ENCODE measurements at places on chromosomes 2 and 18.

DNA sequence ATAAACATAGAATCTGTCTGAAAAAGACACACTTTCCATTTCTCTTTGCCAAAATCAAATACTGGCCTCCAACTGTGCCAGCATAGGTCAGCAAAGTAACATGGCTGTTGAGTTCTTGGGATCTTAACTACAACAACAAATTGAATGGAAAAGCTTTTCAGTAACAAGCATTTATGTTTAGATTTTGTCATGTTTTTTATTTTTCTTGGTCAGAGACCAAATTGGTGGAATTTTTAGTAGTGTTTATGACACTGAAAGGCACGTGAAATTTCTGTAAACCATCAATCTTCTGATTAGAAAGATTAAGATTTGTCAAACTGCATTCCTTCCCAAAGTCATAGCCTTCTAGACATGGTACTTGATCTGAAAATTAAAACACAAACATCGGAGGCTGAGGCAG is 77.6 kb downstream of the PDE1A start:
- DNase-seq: no peak

- DNase-seq: no peak
Measured at GRCh38 chr18:46071653-46072375, at the start of gene PSTPIP2. TSS of gene PSTPIP2 (minus strand) at chr18:46072260. CDS start at chr18:46072188, 72 bp downstream.

DNA sequence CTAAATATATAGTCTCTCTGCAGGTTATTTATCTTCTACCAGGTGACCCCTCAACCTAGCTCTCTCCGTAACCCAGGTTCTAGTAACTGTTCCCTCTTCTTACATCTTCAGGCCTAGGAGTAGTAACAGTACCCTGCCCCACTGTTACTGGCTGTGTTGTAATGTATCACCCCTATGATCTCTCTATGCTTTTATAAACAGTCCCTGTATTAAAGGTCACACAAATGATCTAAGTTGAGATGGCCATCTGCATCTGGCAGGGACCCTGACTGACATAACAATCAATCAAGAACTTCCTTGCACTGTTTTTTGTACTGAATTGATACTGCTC is 219.7 kb upstream of the STK17B start:
- DNase-seq: no peak

DNA sequence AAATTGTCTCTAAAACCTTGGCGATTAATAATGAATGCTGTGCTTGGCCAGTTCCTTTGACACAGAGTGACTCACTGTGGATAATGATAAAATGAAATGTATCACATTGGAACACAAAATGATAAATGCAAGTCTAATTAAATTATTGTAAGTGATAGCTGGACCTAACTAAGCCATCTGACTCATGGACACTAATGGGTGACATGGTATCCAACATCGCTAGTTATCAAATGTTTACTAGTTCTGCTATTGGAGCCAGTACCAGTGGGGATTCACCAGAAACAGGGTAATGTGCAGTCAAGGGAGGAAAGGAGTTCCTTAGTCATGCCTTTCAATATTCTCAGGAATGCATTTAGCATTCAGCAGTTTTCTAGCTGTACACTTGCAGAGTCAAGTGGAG is 736.3 kb upstream of the ACVR2A start:
- no peak for DNase-seq

DNA sequence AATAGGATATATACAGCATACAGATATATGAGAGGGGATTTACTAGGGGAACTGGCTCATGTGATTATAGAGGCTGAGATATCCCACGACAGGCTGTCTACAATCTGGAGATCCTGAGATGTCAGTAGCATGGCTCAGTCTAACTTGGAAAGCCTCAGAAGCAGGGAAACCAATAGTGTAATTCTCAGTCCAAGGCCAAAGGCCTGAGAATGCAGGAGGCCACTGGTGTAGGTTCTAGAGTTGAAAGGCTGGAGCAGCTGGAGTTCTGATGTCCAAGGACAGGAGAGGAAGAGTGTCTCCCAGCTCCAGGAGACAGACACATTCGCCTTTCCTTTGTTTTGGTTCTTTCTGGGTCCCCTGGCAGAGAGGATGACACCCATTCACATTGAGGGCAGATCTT is 20.1 kb upstream of the CCBE1 start:
- no peak for DNase-seq

DNA sequence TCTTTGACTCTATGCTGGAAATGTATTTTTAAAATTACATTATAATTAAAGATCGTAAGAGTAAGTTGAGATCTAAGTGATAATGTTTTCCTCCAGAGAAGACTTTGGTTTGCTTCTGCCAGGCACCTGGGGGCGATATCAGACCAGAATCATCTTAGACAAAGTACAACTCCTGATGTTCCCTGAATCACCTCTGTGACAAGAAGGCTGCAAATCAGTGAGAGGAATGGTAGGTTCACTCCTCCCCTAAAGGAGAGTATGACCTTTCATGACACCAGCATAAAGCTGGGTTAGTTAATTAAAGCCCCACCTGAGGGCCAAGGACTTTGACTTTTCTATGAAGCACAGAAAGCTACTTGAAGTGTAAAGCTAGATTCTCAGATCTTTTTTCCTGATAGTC is 114.4 kb upstream of the DTNA start:
- no peak for DNase-seq

DNA sequence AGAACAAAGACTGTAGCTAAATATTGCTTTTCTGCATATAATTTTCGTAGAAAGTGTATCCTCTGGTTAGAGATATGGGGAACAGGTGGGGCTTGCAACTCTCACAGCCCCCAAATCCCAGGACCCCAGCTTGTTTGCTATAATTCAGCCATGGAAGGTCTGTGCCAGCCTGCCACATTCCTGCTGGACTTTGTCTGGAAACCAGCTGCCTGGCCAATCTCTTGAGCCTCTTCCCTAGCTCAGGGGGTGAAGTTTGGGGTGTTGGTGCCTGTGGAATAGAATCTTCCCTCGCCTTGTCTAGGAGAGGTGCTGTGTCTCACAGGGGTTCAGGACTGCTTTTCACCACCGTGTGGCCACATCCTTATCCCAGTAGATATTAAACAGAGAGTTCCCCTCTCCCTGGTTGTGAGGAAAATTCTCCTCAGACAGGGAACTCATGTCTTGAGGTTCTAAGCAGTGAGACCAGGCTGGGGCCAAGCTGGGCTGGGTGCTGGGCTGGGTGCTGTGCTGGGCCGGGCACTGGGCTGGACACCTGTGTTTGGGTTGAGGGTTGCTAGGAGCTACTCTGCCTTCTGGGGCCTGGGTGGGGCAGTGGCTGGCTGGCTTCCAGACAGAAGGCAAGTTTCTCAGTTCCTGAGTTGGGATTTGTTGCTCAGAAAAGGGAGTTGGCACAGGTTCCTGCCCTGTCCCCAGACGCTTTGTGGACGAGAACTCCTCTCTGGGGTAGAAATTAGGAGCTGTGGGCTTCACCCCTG is 12.3 kb downstream of the TOGARAM2 start:
- no peak for DNase-seq

- DNase-seq: no peak
Measured at GRCh38 chr2:102843764-102844443, 82.1 kb downstream of the TMEM182 start.

- no peak for DNase-seq
Measured at GRCh38 chr2:64951306-64951953, 37.8 kb upstream of the SLC1A4 start.

DNA sequence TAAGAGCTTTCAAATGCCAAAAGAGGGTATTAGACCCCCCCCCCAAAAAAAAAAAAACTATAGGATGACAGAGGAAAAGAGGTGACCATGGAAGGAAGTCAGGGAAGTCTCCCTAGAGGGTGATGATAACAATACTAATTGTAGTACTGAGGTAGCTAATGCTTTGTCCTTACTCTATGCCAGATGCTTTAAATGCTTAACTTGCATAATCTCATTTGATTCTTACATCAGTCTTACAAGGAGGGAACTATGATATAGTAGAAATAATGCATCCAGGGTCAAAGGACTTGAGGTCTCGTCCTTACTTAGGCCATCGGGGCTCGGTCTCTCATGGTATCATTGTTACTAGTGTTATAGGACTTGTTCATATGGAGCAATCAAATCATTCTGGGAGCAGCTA is 9.1 kb downstream of the IDH1 start:
- no peak for DNase-seq

- no peak for DNase-seq
Measured at GRCh38 chr2:169348321-169349024, 13.9 kb downstream of the LRP2 start.

- DNase-seq: no peak
Measured at GRCh38 chr2:68757081-68757480, 22.5 kb downstream of the ARHGAP25 start.

DNA sequence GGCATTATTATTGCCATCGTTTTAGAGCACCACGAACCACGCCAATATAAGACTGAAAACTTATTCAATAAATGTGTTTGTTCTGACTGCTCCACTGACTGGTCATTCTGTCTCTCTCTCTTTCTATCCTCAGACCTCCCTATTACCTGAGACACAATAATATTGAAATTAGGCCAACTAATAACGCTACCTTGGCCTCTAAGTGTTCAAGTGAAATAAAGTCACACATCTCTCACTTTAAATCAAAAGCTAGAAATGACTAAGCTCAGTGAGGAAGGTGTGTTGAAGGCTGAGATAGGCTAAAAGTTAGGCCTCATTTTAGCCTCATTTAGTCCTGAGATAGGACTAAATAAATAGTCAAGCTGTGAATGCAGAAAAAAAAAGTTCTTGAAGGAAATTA is 38.8 kb downstream of the G6PC2 start:
- no peak for DNase-seq

DNA sequence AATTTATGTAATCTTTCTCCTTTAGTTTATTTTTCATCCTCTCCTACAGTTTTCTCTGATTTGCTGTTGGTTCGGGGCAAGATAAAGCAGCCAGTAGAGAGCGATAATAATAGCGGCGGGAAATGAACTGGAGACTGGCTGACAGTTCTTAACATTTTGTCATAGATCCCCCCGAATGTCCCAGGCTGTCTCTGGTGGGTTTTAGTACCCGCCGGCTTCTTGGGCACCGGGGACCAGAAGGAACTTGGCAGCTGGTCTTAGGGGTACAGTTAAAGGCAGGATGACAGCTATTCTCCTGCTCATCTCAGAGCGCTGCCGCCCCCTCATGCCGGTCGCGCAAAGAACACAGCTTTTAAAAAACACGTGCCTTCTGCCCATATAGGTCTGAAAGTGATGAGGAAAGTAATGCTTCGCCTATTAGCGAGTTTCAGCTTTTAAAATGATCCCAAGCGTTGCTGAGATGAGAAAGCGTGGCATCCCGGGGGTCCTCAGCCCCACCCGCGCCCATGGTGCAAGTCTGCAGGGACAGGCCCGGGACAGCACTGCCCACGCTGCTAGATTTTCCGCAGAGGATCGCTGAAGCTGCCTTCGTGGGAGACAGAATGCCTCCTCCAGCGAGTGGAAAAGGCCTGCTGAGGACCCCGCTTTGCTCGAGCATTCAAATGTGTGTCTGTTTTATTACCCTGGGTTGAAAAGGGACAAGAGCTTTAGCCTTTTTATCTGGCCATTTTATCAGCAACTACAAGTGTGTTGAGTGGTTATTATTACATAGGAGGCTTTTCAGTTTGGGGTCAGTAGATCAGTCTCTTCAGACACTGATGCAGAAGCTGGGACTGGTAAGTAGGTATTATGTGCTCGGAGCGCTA is 3.8 kb downstream of the ONECUT2 start:
- DNase-seq: no peak

GRCh38 chr2:11933854-11934253 is 187.4 kb downstream of the LPIN1 start:
- DNase-seq: no peak

DNA sequence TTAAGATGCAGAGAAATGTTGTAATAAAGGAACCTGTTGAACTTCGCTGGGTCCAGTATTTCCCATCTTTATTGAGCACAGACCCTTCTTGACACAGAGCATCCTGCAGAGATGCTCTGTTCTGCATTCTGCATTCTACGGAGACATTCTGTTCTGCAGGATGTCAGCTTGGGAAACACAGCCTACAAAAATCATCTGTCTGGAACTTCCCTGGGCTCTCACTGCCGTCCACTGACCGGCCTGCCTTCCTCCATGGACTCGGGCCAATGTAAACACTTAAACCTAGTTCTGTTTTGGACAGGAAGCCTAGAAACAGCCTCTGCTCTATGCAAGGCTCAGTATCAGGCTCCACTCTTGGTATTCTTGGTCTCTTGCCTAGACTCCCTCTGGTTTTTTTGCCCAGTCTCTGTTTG is 90.0 kb upstream of the PPP1CB start:
- no peak for DNase-seq

GRCh38 chr2:236805800-236806531 is 236.3 kb downstream of the ACKR3 start:
- DNase-seq: no peak

- DNase-seq: no peak
Measured at GRCh38 chr2:239327536-239328350, 73.1 kb downstream of the HDAC4 start.

DNA sequence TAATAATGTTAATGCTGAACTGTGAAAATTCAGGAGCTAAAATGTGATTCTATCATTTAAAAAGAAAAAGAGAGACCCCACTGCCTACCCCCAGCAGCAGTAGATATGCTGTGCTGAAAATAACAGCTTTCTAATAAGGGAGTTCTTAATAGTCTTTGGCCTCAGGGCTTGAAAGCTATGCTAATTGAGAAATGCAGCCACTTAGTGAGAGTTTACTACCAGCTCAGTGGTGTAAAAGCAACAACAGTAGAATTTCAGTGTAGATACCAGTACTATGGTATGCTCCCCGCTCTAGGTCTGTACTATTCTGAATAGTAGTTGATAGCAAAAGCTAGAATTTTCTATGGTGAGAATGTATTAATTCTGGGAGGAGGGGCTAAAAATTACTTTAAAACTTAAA is 303.1 kb upstream of the VWC2L start:
- DNase-seq: no peak

- no peak for DNase-seq
Measured at GRCh38 chr2:172578054-172578453, 22.2 kb downstream of the PDK1 start.

GRCh38 chr2:111537078-111537655 is 346.8 kb downstream of the ANAPC1 start:
- no peak for DNase-seq

GRCh38 chr2:140601801-140602200 is 1529.0 kb downstream of the LRP1B start:
- DNase-seq: no peak

DNA sequence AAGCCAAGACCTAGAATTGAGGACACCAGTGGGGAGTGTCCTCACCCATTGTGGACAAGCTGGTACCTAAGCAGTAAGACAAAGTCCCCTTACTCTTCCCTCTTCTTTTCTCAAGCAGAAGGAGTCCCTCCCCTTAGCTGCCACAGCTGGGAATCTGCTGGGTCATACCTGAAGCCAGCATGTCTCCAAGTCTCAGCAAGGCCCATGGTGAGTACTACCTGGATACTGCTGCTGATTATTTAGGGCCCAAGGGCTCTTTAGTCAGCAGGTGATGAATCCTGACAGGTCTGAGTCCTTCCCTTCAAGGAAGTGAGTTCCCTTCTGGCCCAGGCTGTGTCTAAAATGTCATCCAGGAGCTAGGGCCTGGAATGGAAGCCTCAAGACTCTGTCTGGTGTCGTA is 198.6 kb upstream of the STK17B start:
- no peak for DNase-seq

DNA sequence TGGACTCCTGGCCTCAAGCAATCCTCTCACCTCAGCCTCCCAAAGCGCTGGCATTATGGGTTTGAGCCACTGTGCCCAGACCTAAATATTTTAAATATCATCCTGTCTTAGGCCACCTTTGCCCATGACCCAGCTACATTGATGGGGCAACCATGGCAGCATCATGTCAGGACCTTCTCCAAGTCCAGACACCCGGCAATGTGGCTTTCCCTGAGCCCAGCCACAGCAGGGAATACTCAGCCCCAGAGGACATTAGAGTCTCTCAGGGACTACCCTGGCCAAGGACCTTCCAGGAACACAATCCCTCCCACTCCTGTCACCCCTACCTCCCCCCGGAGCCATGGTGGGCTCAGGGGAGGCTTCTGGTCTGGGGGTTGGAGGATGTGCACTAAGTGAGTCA is 72.8 kb downstream of the SMAD7 start:
- no peak for DNase-seq

All from NCI-H187 (cell line).